ENCODE measurements at places on chromosomes 2 and 18.

DNA sequence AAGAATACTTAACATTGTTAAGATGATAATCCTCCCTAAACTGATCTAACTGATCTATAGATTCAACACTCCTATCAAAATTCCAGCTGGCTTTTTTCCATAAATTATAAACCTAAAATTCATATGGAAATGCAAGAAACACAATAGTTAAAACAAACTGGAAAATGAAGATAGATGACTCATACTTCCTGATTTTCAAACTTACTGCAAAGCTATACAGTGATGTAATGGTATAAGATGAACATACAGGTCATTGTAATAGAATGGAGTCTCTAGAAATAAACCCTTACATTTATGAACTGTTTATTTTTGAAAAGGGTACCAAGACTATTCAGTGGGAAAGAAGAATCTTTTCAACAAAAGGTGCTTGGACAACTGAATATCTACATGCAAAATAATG is 32.3 kb downstream of the UBXN4 start:
- peak; percentile 56 for DNase-seq

DNA sequence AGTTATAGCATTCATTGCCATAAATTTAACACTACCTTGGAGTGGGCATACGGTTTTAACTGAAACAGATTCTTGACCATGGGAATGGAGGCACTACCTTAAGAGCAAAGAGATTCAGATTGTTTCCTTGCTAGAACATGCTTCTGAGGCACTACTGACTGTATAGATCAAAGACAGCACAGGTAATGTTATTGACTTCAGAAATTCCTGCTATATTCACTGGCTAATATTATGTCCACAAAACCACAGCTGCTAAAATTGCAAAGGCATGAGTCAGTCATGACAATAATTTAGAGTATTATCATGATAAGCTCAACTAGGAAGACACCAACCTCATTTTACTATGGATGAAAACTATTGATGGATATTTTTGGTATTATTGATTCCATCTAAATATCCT is 39.4 kb downstream of the SLC8A1 start:
- DNase-seq, result no peak

GRCh38 chr2:167057446-167057845 is 169.2 kb downstream of the XIRP2 start:
- no peak for DNase-seq

DNA sequence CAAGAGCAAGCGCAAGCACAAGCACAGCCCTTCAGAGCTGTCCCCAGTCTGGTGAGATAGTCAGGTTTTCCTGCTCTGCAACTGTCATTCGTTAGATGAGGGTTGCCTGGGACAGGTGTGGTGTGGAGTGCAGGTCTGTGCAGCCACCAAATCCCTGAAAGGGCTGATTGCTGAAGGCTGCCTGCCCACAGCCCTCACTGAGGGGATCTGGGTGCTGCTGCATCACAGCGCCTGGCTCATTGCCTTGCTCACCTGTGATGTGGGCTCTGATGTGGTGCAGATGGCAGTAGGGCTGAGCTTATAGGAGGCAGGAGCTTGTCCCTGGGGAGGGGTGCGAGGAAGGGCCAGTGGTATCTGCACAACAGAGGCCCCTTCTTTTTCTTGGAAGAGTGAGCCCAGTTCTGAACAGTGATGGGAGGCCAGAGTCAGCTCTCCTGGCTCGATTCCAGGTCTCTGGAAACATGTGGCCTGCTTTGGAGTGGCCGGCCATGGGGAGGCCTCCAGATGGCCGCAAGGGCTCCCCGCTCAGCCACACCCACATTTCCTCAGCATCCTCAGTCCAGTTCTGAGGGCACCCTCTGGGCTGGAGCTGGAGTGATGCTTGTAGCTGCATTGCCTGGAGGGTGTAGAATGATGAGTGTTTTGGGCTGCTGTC is 11.4 kb downstream of the UBE2F start:
- DNase-seq, result no peak

- peak; percentile 90 for DNase-seq
These were observed 120.8 kb downstream of the GAREM1 start for GRCh38 chr18:32349728-32350395.

- DNase-seq, result peak; percentile 61
These were observed 1.0 kb downstream of the IMPACT start for GRCh38 chr18:24427484-24427883.

DNA sequence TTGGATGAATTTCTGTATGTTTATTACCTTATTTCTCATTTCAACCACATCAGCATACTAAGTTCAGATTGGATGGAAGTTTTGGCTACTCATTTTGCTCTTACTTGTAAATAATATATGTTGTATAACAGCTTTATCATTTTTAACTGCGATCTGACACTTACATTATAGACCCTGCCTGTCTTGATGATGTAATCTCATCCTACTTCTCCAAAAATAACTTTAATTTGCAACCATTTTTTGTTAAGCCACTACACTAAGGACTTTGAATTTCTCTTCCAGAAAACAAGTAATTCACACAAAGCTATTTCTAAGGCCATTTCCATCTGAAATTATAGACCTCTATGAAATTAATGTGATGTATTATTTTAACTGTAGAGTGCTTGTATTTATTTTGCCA is 240.7 kb downstream of the WDR7 start:
- no peak for DNase-seq
